T-helper 2 cell treated with Interferon-gamma antibody and Interleukin-4, amounts not matched to agents 5 μg/mL and 100 μg/mL, for 36 hours (primary cell): ENCODE measurements at places on chromosomes 7 and 10.

- no peak for DNase-seq
Measured at GRCh38 chr10:70510453-70510852, 31.9 kb downstream of the PALD1 start.

DNA sequence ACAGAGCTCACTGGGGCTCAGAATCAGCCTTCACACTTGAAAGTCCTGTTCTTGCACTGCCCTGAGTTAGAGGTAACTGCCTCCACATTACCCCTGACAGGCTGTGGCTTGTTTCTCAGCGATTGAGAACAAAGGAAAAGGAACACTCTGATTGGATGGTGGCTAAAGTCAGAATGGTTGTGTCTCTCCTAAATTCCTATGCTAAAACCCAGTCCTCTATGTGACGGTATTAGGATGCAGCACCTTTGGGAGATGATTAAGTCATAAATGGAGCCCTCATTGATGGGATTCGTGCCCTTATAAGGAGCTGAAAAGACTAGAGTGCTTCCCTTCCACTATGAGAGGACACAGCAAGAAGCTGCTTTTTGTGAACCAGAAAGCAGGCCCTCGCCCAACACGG, 38.9 kb upstream of the DGKI start:
- no peak for DNase-seq

- DNase-seq: no peak
Measured at GRCh38 chr7:69739931-69740431, 141.7 kb downstream of the AUTS2 start.

DNA sequence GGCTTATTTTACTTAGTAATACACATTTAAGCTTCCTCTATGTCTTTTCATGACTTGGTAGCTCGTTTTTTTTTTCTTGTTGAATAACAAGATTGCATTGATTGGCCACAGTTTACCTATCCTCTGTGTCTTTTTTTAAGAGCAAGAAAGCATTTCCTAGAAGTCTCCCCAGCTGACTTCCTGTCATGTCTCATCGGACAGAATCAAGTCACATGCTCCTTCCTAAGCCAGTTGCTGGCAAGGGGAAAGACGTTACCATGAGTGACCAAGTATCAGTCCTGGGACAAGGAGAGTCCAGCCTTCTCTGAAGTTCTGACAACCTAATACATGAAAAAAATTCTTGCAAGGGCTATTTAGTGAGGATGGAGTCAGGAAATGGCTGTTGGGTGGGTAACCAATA, 24.9 kb upstream of the SFRP5 start:
- peak; percentile 22 for DNase-seq

DNA sequence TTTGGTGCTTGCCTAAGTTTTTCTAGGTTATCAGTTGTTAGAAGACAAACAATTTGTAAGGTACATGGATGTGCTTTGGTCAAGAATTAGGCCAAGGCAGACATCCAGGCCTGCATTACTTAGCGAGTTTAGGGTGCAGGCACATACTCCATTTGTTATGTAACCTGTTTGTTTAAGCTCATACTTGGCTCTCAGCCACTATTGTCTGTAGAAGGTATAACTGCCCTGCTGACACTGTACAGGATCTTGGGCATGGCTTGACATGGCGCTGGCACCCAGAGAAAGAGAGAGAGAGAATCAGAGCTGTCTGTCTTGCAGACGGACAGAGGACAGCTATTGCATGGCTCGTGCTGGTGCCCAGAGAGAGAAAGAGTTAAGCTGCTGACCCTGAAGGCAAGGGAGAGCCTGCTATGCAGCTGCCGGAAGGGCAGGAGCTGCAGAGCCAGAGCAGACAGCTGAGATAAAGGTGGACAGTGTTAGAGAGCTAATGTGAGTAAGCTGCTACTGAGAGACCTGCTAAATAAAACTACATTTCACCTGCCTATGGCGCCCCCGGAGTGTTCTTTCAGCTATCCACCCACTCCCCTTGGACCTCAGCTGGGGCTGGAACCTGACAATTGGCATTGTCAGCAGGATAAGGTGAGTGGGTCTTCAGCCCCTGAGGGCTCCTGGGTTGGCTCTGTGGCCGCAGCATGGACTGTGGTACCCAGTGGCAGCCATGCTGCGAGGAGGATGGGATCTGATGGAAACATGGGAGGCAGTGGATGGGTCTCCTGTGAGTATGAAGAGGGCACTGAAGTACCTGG, 120.9 kb upstream of the TMEM106B start:
- DNase-seq: no peak

DNA sequence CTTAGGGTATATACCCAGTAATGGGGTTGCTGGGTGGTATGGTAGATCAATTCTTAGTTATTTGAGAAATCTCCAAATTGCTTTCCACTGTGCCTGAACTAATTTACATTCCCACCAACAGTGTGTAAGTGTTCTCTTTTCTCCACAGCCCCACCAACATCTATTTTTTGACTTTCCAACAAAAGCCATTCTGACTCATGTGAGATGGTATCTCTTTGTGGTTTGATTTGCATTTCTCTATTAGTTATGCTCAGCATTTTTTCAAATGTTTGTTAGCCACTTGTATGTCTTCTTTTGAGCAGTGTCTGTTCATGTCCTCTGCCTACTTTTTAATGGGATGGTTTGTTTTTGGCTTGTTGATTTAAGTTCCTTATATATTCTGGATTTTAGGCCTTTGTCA, 66.4 kb downstream of the MGAM2 start:
- no peak for DNase-seq

DNA sequence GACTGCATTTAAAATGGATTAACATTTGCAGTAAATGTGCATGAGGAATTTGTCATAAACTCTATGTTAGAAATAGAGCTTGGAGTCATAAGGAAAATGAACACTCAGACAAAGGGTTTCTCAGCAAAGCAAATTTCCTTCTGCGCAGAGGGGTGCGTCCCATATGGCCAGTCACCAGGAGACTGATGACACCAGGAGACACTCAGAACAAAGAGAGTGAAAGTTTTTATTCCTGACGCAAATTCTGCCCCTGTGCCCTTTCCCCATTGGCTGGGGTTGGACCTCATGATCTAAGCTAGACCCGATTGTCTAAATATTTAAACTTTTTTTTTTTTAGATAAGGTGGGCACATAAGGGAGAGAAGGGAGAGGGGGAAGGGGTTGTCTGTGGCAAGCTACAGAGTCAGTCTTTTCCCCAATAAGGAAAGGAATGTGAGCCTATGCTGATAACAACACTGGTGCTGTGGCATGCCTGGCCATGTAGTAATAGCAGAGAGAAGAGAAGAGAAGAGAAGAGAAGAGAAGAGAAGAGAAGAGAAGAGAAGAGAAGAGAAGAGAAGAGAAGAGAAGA, 202.0 kb downstream of the POM121L12 start:
- DNase-seq: no peak

GRCh38 chr7:121266307-121266894, 62.4 kb upstream of the WNT16 start:
- DNase-seq: no peak

GRCh38 chr10:70885931-70886903, 2.1 kb downstream of the PCBD1 start:
- no peak for DNase-seq

GRCh38 chr10:8088504-8088903, 34.0 kb downstream of the GATA3 start:
- peak; percentile 36 for DNase-seq

GRCh38 chr7:711922-712380, 14.5 kb upstream of the DNAAF5 start:
- DNase-seq: no peak

- DNase-seq: no peak
Measured at GRCh38 chr10:129940617-129941198, 23.4 kb downstream of the EBF3 start.

GRCh38 chr7:134514663-134515062, 12.7 kb upstream of the AKR1B10 start:
- DNase-seq: no peak

GRCh38 chr7:98753176-98753575, 116.6 kb downstream of the TMEM130 start:
- no peak for DNase-seq

GRCh38 chr10:68826764-68827591, at the start of gene STOX1:
Gene STOX1, plus strand, starts transcription at chr10:68827531. Its CDS starts 93 bp downstream, at chr10:68827624.
- peak; percentile 60 for DNase-seq

- no peak for DNase-seq
Measured at GRCh38 chr7:30743371-30744074, 8.4 kb upstream of the INMT start.

GRCh38 chr7:17374654-17375053, 76.2 kb downstream of the AHR start:
- no peak for DNase-seq

GRCh38 chr7:22061775-22062174, 116.1 kb upstream of the CDCA7L start:
- no peak for DNase-seq

DNA sequence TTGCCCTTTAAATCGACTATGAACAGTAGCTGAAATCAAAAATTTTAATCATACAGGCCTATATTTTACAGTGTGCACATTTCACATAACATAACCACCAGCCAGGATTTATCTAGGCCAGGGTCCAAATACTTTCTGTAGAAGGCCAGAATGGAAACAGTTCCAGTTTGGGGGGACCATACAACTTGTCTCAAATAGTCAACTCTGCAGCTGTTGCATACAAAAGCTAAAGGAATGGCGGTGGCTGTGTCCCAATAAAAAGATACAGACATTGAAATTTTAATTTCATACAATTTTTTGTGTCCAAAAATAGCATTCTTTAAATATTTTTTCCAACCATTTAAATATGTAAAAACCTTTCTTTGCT, 742 bp upstream of the TYSND1 start:
- no peak for DNase-seq

DNA sequence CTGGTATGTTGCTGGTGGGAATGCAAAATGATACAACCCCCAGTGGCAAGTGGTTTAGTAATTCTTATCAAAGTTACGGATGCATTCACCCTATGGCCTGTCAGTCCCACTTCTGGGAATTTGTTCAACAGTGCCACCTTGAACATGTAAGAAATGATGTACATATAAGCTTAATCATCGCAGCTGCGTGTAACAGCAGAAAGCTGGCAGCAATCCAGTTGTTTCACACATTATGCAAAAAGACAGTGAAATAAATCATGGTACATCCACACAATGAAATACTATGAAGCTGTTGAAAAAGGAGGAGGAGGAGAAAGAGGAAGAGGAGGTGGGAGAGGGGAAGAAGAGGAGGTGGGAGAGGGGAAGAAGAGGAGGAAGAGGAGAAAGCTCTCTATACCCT, 76.2 kb upstream of the MYL10 start:
- DNase-seq: no peak

DNA sequence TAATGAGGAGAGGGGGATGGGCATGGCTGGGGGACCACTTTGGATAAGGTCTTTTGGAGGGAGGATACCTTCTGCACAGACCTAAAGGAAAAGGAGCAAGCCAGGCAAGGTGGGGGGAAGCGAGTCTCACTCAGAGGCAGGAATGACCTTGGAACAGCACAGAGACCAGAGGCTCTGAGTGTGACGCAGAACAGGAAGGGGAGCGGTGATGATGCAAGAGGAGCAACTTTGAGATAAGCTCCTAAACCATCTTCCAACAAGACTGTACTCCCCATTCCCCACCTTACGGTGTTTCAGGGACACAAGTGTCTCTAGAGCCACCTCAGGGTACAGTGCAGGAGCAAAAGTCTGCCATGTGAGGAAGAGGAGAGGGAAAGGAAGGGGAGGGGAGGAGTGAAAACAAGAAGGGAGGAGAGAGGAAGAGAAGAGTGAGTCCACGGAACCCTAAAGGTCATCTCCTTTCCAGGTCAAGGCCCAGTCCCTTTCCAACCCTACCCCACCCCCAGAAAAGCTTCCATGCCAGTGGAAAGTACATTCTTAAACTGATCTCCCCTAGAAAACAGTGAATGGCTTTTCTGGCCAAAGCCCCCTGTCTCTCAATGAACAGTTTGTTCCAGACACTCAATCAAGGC, 54.1 kb downstream of the JAZF1 start:
- DNase-seq: no peak

- DNase-seq: no peak
Measured at GRCh38 chr7:115471891-115472290, 550.0 kb downstream of the MDFIC start.

GRCh38 chr10:61821153-61821552, 80.3 kb upstream of the ARID5B start:
- DNase-seq: no peak

- DNase-seq: no peak
Measured at GRCh38 chr10:6600224-6600987, 20.3 kb upstream of the PRKCQ start.

GRCh38 chr7:39465055-39465929, 100.9 kb upstream of the YAE1 start:
- DNase-seq: peak; percentile 11

- DNase-seq: no peak
Measured at GRCh38 chr7:154871507-154871906, 131.4 kb downstream of the PAXIP1 start.

GRCh38 chr7:30278376-30278775, 6.0 kb upstream of the ZNRF2 start:
- DNase-seq: no peak

GRCh38 chr7:49060743-49061142, 136.4 kb downstream of the CDC14C start:
- no peak for DNase-seq

GRCh38 chr10:111109501-111110242, 32.8 kb downstream of the ADRA2A start:
- no peak for DNase-seq

DNA sequence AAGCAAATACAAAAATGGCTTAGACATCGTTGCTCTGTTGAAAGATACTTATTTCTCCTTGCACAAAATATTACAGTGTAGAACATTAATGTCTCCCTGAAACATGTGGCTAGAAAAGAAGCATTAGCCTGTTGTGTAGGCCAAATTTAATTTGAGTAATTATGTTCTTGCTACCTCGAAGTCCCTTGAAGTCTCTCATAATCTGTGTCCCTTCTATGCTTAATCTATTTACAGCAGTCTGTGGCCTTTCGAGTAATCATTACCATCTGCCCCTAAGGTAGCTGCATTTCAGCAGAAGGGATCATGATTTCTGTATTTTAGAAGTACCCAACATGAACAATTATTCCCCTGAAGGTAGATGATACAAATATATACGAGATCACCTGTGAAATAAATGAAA, 615.2 kb downstream of the GRM8 start:
- no peak for DNase-seq

DNA sequence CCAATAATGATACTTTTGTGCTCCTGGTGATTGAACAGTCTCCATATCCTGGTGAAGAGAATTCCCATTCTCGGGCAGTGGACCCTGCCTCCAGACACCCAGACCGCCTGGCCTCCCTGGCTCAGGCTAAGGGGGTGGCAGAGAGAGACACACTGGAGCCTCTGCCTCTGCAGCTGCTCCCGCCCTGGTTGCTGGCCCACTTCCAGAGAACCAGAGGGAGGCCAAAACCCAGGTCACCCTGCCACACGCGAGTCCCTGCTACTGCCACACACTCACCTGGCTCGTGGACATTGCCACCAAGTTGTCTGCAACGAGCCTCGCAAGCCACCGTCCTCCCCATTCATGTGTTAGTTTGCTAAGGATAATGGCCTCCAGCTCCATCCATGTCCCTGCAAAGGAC, 221.8 kb downstream of the HPSE2 start:
- no peak for DNase-seq

DNA sequence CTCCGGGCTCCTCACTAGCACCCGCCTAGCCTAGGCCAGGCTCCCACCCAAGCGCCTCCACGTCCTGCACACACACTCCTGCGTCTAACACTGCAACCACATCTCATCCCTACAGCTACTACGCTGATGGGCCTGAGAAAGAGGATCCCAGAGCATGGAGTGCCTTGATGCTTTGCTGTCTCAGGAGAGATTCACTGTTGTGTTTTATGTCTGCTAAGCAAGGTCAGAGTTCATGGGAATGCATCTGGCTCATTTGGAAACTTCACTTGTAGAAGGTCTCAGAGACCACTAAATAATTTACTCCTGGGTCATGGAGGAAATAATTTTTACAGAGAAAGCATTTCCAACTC, 88.7 kb downstream of the SLIT1 start:
- DNase-seq: no peak

- DNase-seq: no peak
Measured at GRCh38 chr7:112798274-112799159, 8.3 kb upstream of the TMEM168 start.
